ENCODE measurements at places on chromosomes 6 and 20. TPM values are rescaled to one million over a fixed set of nuclear protein-coding genes. Genes with fewer than 3 reads are reported as not detected.

Gene ZC2HC1B
- not detected for total RNA-seq

Gene MCM8
- total RNA-seq = 5.1 TPM

Gene CD2AP
- 43.3 TPM for total RNA-seq

Gene GLYATL3
- not detected for total RNA-seq

Gene FOXQ1
- total RNA-seq = 6.9 TPM

Gene RING1
- 12.1 TPM for total RNA-seq

Gene MCCD1
- total RNA-seq = not detected

All from kidney epithelial cell (primary cell).